ENCODE measurements at places on chromosomes 7 and 10. TPM values are rescaled to one million over a fixed set of nuclear protein-coding genes. Genes with fewer than 3 reads are reported as not detected.

The TYW1B gene
- 0.76 TPM for total RNA-seq

The EVX1 gene
- total RNA-seq = not detected

The MRLN gene
- not detected for total RNA-seq

The SUN3 gene
- not detected for total RNA-seq

The RET gene
- total RNA-seq = 0.65 TPM

The TAS2R41 gene
- not detected for total RNA-seq

The CALML3 gene
- not detected for total RNA-seq

The EPHA1 gene
- 0.33 TPM for total RNA-seq

The NKX6-2 gene
- 0.76 TPM for total RNA-seq

The JAZF1 gene
- 4.4 TPM for total RNA-seq

The LRMDA gene
- total RNA-seq = 7.1 TPM

The ZNF804B gene
- not detected for total RNA-seq

The ANKRD61 gene
- not detected for total RNA-seq

The FGFBP3 gene
- total RNA-seq = 0.33 TPM

The NCOA4 gene
- 68.3 TPM for total RNA-seq

The SORCS3 gene
- 1.3 TPM for total RNA-seq

The ACADSB gene
- total RNA-seq = 3.7 TPM

The NEURL1 gene
- 0.51 TPM for total RNA-seq

The AGMO gene
- not detected for total RNA-seq

The HOXA7 gene
- 16.8 TPM for total RNA-seq

The SPDYE2B gene
- total RNA-seq = not detected

The CPA2 gene
- not detected for total RNA-seq

The DGKI gene
- 13.4 TPM for total RNA-seq

The GIMAP8 gene
- not detected for total RNA-seq

The OR9A2 gene
- total RNA-seq = not detected

The CDHR1 gene
- 39.0 TPM for total RNA-seq

The MYL10 gene
- not detected for total RNA-seq

The TRIL gene
- 9.9 TPM for total RNA-seq

The RNF32 gene
- 0.13 TPM for total RNA-seq

The CDK14 gene
- 14.3 TPM for total RNA-seq

The OR2A12 gene
- total RNA-seq = not detected

The NEUROD6 gene
- not detected for total RNA-seq

The UPK3BL2 gene
- total RNA-seq = 0.98 TPM

The TMEM229A gene
- total RNA-seq = not detected

The DOCK1 gene
- total RNA-seq = 38.3 TPM

The HOXA2 gene
- 2.4 TPM for total RNA-seq

The SOSTDC1 gene
- total RNA-seq = 13.1 TPM

The CLDN4 gene
- total RNA-seq = 98.1 TPM

The UNCX gene
- total RNA-seq = not detected

The CEP55 gene
- total RNA-seq = 3.7 TPM

The PLEKHS1 gene
- not detected for total RNA-seq

The KIFBP gene
- 18.4 TPM for total RNA-seq

The CTTNBP2 gene
- 6.2 TPM for total RNA-seq

The TIMM23 gene
- 122 TPM for total RNA-seq

The ZNF783 gene
- total RNA-seq = 5.7 TPM

The NXPH1 gene
- total RNA-seq = not detected

The RTKN2 gene
- 5.5 TPM for total RNA-seq

The IFIT2 gene
- 2.2 TPM for total RNA-seq

The PTPN12 gene
- total RNA-seq = 37.5 TPM

The DYDC2 gene
- total RNA-seq = not detected

The SFMBT2 gene
- total RNA-seq = 5.2 TPM

The PNLIPRP3 gene
- not detected for total RNA-seq

All from mesangial cell (primary cell).